ENCODE measurements at places on chromosomes 1 and 21.
A peak's percentile ranks its signal among the peaks of the same experiment; 100 is the strongest.

- DNase-seq = no peak
Observed at GRCh38 chr21:44996983-44997936, 57.4 kb downstream of the SLX9 start.

GRCh38 chr1:24635195-24635843, 7.8 kb upstream of the SRRM1 start:
- DNase-seq = no peak

- no peak for DNase-seq
Observed at GRCh38 chr1:241773991-241774390, 74.0 kb upstream of the EXO1 start.

- no peak for DNase-seq
Observed at GRCh38 chr1:39047374-39048229, 21.5 kb downstream of the NDUFS5 start.

GRCh38 chr21:32516756-32517649, 68.3 kb downstream of the TCP10L start:
- DNase-seq = no peak

GRCh38 chr1:168220470-168220871, 5.3 kb upstream of the SFT2D2 start:
- no peak for DNase-seq

DNA sequence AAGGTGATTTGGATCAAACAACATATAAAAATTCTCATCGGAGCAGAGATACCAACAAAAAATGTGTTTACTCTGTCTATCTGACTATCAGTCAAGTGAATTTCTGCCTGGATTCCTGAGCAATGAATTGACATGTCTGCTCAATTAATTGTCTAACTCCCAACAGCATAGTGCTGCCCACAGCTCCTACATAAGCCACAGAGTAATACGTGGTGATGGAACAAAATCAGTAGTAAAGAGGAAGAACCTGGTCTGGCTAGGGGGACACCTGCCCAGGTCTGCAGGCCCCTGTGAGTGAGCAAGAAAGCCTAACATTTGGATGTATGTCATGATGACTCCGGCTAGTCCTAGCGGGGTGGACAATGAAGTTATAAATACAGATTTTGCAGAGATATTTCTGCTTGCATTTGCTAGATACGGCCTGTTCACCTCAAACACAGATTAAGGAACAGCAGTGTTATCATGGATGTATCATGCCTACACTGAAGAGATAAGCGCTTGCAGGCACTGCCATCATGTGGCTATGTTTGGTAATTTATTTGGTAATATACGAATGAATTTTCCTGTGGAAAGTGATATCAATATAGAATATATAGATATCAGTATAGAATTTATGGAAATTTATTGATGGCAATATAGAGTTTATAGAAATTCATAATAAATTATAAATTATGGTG, 69.6 kb upstream of the LRRC8B start:
- peak; percentile 47 for DNase-seq

DNA sequence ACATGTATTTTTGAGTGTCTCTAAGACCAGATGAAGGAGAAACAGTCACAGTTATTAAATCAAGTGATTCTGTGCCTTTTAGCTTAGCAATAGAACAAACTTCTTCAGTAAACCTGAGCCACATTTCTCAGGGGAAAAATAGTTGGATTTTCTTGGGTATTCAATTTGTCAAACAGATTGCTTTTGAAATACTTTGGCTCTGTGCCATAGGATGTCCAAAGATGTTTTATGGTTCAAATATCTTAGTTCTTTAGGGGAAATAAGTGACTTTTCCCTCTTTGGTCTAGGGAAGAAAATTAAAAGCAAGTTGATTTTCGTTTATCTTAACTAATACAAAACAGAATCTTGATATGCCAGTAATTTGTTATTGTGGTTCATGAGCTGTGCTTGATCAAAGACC, 125.9 kb downstream of the ATP5PO start:
- no peak for DNase-seq

GRCh38 chr1:196115646-196116045, 492.6 kb downstream of the KCNT2 start:
- no peak for DNase-seq

GRCh38 chr21:15496911-15497310, 232.9 kb upstream of the USP25 start:
- DNase-seq = no peak

DNA sequence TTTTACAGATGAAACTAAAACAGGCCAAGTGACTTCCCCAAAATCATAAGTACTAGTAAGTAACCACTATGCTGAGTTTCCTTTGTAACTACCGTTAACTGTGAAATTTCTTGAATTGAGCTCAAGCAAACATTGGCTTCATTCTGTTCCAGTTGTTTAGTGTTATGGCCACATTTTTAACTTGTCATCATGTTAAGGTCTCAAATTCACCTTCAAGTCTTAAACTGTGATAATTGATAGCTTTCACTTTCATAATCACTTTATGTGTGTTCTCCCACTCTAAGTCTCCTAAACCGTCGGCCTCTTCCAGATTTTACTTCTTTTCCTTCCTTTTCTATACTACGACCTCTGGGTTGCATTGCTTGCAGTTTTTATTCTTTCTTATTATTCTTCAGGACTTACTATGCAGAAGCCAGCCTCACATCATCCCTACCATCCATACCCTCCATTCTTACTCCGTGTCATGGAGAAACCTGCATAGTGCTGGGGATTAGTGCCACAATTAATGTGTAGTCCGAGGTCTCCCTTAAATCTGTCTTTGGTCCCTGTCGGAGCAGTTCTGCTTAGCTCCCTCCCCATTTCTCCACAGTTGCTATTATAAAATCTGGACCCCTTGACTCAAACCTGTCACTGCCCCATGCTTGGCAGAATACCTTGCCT, 5.8 kb downstream of the KIF1B start:
- no peak for DNase-seq

DNA sequence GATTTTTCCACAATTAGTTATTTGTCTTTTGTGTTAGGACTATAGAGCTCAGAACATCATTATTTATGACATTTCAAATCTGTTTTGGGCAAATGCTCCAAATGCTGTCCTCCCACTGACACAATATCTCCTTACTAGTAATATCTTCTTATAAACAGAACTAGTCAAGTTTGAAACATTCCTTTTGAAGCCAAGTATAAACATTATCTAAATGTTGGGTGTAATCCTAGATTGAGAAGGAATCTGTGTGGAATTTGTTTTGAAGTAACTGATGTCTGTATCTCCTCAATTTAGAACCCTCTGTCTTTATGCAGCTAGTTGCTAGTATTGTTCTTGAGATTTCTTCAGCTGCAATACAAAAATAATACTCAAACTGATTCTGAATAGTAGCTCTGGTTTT, 28.5 kb upstream of the PAXBP1 start:
- no peak for DNase-seq

GRCh38 chr1:228264090-228264829, 56.4 kb downstream of the OBSCN start:
- DNase-seq = no peak

DNA sequence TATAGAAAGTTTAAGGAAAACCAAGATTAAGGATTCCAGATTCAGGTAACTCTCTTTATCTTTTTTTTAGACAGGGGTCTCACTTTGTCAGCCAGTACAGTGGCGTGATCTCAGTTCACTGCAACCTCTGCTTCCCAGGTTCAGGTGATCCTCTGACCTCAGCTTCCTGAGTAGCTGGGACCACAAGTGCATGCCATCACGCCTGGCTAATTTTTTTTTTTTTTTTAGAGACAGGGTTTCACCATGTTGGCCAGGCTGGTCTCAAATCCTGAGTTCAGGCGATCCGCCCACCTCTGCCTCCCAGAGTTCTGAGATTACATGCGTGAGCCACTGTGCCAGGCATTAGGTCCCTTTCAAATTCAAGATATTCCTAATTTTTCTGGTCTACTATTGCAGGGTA, 15.9 kb downstream of the LZIC start:
- DNase-seq = no peak

DNA sequence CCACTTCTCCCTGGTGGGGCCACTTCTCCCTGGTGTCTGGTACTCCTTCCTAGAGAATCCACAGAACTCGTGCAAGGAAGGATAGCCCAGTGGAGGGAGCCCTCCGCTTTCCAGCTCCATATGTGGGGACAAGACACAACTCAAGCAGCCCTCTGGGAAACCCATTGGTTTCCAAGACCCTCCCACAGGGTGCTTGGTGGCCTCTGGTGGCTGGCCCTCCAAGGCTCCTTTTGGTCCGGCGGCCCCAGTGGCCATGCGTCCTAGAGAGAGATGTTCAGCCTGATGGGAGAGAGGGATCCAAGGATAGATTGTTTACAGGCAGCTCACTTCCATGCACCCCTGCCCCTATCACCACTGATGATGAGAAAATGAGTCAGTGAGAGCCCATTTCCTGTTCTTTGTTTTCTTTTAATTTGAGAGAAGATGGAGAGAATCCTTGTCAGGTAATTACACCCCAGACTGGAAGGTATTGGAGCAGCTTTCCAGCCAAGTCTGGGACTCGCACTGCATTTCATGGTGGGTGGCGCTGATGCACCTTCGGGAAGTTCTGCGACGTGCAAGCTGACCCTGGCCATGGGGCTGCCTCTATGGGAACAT, 486.2 kb upstream of the VAMP3 start:
- DNase-seq = no peak

GRCh38 chr1:56644919-56645676, at the start of gene PRKAA2:
TSS of gene PRKAA2 (plus strand) at chr1:56645314. CDS start at chr1:56645388, 74 bp downstream.
- no peak for DNase-seq
